ENCODE measurements at places on chromosomes 16 and 17.

GRCh38 chr17:82023447-82024241 is 539 bp downstream of the LRRC45 start:
- no peak for DNase-seq

- peak; percentile 74 for DNase-seq
Observed at GRCh38 chr16:397135-397661, at the start of gene NME4. TSS of gene NME4 (plus strand) at chr16:397199. CDS start at chr16:397223, 24 bp downstream.

- DNase-seq = no peak
Observed at GRCh38 chr16:6536411-6536810, 796.2 kb upstream of the RBFOX1 start.

DNA sequence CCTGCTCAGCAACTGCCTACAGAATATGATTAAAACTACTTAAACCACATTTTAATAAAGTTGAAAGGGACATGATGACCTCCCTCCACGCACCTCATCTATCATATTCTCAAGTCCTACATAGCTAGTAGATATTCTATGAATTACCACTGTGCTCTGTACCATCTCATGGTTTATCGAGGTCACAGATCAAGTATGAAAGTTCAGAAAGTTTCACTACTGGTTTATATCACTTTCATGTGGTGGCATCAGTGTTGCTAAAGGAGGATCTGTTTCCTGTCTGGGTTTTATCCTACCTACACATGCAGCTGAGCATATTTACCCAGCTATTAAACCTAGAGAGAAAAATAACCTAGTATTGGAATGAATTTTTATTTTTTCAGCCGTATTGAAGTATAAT is 214.9 kb upstream of the MON1B start:
- DNase-seq = no peak
